NCI-H2029 (cell line): ENCODE measurements at places on chromosomes 11 and 22.

- peak; percentile 37 for DNase-seq
Measured at GRCh38 chr11:61026121-61027031, 54.9 kb downstream of the CD6 start.

DNA sequence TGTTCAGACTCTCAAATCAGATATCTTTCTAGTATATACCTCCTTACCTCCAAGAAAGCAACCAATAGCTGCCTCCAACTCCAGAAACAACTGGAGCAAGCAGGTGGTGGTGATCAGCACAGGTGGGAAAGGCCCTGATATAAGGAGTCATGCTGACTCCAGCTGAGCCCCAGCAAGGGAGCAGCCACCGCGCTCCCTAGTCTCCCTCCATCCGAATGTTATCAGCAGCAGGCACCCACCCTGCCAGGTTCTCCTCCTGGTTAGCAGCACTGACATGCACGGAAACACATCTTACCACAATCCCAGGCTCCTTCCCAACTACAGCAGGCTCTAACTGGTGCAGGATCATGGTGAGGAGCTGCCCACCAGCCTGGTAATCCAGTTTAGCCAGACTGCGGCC lies 18.5 kb upstream of the STK33 start:
- no peak for DNase-seq

GRCh38 chr11:95283650-95284049 lies 52.6 kb upstream of the SESN3 start:
- no peak for DNase-seq

DNA sequence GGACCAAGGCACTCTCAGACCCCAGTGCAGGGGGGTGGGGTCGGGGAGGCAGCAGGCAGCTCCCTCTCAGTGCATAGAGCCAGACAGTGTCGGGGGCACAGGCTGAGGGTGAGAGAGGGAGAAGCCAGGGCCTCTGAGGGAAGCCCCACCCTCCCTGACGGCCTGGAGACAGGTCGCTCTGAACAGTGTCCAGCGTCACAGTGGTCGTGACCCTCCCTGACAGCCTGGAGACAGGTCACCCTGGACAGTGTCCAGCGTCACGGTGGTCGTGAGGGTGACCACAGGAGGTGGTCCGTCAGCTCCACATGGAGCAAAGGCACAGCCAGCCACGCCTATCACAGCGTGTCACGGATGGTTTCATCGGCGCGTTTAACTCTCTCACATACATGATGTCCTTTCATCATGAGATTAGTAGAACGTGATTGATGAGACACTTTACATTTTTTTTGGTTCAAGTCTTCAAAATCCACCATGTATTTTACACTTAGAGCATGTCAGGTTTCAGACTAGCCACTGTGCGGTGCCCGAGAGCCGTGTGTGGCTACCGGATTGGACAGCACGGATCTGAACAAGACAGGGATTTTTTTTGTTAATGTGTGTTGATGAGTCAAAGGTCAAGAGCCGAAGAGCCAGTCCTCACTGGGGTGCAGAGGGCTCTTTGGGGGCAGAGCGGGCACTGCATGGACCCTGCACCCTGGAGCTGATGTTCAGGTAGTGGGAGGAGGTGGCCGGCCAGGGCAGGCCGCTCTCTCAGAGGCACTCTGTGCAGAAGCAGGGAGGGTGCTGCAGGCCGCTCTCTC lies 23.9 kb upstream of the PANX2 start:
- DNase-seq = no peak

DNA sequence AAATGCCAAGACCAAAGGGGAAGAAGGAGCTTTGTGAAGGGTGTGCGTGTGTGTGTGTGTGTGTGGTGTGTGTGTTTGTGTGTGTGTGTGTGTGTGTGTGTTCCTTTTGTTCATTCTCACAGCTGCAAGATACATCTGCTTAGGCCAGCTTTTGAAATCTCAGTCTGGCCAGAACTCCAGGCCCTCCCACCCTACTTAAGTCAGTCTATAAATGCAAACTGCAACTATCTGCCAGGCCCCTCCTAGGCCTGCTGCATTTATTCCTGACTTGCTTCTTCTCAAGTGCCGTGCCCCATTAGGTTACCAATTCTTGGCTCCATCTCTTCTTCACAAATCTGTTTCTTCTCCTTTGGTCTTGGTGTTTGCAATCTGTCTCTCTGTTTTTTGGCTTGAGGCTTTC lies 21.6 kb upstream of the RIC3 start:
- no peak for DNase-seq

- no peak for DNase-seq
Measured at GRCh38 chr11:1168721-1169161, 11.0 kb downstream of the MUC5AC start.

DNA sequence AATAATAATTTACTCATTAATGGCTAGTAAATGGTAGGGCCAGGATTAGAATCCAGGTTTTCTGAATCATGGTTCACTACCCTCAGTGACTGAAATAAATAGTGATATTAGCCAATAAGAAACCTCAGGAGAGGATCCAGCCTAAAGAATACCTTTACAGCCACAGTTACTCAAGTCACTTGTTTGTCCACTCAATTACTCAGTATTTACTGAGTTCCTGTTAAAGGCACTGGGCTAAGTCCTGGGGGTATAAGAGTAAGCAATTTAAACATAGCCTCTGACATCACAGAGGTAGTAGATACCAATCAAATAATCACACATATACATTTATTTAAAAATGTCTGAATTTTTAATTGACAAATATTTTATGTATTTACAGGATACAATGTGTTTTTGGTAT lies 56.8 kb upstream of the GAB2 start:
- DNase-seq = no peak

DNA sequence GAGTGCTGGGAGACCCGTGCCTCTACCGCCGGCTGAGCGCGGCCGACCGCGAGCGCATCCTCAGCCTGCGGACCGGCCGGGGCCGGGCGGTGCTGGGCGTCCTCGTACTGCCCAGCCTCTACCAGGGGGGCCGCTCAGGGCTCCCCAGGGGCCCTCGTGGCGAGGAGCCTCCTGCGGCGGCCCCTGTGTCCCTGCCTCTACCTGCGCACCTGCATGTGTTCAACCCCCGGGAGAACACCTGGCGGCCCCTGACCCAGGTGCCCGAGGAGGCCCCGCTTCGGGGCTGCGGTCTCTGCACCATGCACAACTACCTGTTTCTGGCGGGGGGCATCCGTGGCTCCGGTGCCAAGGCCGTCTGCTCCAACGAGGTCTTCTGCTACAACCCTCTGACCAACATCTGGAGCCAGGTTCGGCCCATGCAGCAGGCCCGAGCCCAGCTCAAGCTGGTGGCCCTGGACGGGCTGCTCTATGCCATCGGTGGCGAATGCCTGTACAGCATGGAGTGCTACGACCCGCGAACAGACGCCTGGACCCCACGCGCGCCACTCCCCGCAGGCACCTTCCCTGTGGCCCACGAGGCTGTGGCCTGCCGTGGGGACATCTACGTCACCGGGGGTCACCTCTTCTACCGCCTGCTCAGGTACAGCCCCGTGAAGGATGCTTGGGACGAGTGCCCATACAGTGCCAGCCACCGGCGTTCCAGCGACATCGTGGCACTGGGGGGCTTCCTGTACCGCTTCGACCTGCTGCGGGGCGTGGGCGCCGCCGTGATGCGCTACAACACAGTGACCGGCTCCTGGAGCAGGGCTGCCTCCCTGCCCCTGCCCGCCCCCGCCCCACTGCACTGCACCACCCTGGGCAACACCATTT lies 3.5 kb downstream of the KLHDC7B start:
- no peak for DNase-seq

DNA sequence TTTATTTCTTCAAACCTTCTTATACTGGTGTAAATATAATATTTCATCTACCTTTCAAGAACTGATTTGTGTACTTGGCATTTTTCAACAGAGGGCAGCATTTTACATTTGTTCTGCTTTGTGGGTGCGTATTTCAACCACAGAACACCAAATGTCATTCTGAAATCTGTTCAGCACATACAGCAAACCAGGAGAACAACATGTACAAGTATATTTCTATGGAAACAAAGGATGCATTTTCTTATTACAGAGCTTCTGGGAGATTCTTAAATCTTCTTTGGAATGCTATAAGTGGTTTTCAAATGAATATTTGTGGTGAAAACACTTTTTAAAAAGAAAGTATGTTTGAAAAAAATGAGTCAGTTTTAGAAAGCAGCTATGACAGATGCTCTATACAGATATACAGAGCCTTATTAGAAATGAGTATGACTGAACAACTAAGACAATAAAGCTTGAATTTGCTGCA lies 946.0 kb downstream of the FAM181B start:
- no peak for DNase-seq

DNA sequence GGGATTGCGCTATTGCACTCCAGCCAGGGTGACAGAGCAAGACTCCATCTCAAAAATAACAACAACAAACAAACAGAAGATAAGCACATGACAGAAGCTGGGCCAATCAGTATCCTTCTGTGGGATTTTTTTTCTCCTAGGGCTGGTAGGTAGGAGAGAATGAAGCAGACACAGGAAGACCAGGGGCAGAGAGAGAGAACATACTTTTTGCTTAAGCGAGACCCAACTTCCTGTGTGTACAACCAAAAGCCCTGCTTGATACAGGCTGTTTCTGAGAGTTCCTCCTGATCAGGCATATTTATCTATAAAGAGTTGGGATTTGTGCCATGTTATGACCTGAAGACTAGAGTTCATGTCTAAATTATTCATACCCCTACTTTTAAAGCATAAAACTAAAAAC lies 12.4 kb upstream of the PLEKHB1 start:
- no peak for DNase-seq

DNA sequence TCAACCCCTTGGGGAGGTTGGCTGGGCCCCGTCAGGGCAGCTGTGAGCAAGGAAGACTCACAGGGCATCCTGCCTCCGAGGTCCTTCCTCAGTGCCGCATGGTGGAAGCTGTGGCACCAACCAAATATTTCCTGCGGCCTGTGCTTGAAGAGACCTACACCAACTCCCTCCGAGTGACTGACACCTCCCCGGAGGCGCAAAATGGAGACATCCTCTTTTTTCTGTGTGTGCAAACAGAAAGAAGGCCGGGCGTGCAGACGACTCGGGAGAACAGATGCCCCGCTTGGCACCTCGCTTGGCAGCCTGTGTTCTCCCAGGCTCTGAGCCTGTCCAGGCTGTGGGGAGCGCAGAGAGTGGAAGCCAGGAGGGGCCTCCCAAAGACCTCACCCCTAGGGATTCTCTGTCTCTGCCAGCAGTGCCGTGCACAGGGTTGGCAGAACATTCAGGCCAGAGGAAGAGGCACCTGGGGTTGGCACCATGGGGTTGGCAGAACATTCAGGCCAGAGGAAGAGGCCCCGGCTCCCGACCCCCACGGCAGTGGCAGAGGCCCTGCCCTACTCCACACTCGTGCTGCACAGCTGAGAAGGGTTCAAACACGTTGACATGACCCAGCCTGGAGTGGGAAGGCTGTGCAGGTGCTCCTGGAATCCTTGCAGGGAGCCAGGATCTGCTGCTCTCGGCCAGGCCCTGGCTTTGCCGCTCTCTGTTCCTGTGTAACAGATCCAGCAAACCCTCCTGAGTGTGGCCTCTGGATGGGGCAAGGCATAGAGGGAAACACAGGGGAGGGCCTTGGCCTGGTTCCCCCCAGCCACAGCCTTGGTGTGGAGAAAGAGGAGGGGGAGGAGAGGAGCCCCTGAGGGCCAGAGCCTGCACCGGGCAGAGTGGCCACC lies 805.5 kb downstream of the BRD1 start:
- no peak for DNase-seq

- no peak for DNase-seq
Measured at GRCh38 chr11:67542169-67542568, 18.9 kb upstream of the CABP2 start.

- no peak for DNase-seq
Measured at GRCh38 chr22:24510637-24511625, 15.8 kb downstream of the UPB1 start.

DNA sequence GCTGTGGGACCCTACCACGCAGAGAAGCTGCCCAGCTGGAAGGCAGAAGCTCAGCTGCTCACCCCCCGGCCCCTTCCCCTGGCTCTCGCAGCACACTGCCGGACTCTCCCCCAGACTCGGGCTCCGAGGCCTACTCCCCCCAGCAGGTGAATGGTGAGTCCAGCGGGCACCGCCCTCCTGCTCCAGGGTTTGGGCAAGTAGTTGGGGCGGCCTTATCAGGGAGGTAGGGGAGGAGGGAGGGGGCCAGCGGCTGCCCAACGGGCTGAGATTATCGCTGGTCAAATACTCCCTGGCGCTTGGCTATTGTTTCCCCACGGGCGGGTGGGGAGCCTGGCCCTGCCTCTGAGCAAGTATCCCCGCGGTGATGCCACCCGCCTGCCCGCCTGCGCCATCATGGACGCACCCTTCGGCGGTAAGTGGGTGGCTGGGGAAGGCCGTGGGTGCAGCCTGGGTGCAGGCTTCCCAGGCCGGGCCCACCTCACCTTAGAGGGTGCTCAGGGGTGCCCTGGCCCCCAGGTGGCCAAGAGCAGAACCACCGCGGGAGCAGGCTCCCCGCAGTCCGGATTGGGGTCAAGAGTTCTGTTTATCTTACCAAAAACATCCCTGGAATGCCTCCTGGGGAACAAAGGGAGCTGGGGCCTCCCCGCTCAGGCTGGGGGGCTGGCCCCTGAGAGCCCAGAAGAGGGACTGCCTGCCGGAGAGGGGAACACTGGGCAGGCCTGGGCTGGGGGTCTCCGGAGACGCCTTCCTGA lies 16.9 kb downstream of the MYRF start:
- DNase-seq = no peak

GRCh38 chr22:32882774-32883530 lies 81.4 kb downstream of the TIMP3 start:
- no peak for DNase-seq

GRCh38 chr22:16699326-16699725 lies 106.7 kb upstream of the CCT8L2 start:
- DNase-seq = no peak

DNA sequence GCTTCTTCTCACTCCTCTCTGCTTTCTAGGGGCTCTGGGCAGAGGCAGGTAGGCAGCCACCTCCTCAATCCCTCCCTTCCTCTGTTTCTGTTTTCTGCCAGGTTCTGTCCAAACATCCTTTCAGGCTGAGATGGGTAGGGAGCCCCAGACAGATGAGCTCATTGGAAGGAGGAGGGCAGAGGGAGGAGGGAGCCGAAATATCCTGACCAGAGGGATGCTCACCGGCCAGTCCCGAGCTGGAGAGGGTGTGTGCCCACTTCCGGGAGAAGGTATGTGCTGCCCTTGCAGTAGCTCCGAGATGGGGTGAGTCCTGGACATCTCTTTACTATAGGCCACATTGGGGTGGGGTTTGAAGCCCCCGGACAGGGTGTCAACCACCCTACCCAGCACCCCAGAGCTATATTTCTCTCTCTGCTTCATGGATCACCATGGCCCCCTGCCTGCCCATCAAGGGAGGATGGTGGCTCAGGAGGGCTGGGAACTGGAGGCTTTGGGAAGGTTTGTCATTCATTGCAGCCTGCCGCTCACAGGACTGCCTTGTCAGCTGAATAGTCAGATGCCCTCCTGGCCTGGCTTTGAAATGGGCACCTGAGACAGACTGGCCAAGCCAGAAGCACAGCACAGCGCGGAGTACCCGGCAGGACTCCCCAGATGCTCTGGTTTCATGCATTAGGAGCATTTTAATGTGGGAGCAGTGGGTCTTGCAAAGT lies 4.7 kb upstream of the SCN4B start:
- DNase-seq = no peak
